ENCODE measurements at places on chromosomes 7 and 10.

DNA sequence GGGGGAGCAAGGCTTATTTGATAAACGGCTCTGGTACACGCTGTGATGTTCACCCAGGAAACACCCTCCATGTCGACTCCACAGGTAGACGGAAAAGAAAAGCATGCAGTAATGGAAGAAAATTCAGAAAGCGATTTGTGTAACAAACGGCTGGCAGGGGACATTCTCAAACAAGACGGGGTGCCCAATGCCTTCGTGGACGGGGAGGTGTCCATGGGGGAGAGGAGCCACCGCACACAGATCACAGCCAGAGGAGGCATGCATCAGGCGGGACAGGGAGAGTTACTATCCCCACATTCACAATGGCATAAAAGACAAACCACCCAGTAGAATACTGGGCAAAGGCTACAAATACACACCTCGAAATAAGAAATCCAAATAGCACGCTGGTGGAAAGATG lies 20.1 kb downstream of the CNPY1 start:
- DNase-seq: no peak

DNA sequence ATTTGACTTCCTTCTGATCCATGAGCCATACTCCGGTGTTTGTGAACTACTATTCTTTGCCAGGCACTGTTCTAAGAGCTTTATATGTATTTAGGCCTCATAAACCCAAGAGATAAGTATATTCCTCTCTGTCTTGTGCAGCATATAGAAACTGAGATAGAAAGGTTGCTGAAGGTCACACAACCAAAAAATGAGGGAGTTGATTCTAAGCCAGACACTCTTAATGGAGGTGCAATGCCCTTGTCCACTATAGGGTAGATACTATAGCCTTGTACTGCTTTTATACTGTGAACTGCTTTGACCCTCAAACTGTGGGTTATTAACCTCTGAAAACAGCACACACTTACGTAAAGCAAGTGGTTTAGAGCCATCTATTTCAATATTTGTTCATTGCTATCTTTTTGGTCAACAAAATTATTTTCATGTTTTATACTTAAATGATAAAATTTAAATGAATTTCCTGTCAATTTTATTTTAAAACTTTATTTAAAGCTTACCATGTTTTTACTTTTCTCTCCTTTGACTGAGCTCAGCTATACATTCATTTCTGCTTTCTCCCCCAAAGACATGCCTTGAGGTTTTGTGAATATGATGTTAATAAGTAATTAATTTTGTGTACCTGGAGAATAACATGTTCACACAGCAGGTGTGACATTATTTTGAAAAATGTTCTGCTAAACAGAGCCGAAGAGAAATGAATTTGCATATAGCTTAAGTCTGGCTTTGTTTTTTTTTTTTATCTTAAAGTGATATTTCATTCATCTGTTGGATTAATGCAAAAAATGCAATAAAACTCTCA lies 687.3 kb downstream of the DNAJB9 start:
- no peak for DNase-seq

DNA sequence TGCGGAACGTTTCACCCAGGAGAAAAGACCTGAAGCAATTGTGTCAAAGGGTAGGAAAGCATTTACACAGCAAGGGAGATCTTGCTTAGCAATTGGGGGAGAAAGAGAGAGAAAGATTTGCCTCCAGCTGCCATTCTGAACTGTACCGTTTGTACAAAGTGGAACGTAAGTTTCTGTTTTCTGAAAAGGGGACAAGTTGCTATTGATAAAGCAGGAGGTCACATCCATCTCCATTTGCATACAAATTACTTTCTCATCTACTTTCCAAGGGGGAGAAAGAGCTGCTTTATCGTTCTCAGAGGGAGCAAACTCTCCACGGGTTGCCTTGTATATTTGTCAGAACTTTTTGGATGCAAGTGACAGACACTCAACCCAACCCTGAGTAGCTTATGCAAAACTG lies 92.0 kb upstream of the CARD11 start:
- DNase-seq: no peak

- no peak for DNase-seq
Measured at GRCh38 chr10:27410153-27410552, 94.0 kb upstream of the RAB18 start.

DNA sequence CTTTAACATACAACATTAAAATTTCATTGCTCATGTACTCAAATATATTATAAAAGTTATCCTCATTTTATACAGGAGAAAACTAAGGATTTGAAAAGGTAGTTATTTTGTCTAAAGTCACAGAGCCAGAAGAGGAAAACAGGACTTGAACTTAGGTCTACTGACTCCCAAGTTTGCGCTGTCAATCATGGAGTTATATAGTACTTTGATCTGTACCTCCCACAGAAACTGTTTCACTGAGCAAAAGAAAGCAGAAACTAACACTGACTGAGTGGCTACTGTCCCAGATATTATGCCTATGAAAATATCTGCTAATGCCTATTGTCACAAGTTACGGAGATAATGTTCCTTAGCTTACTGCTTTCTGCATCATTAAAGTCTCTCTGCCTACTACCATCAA lies 329.1 kb downstream of the MAGI2 start:
- DNase-seq: no peak

DNA sequence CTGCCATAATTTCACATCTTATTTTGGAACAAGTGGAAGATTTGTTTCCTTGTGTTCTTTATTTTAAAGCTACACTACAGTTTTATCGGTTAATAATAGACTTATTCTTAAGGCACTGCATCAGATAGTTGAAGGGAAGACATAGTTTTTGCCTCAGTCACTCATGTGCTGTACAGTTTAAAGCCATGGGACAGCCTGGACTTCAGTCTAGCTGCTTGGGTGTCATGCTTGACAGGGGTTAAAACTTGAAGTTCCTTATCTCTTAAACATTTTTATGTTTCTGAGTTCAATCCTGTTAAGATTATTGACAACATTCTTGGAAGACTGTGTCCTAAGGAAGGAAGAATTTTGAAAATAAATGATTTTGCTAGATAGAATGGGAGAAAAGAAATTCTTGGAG lies 49.7 kb downstream of the PPP1R9A start:
- no peak for DNase-seq

DNA sequence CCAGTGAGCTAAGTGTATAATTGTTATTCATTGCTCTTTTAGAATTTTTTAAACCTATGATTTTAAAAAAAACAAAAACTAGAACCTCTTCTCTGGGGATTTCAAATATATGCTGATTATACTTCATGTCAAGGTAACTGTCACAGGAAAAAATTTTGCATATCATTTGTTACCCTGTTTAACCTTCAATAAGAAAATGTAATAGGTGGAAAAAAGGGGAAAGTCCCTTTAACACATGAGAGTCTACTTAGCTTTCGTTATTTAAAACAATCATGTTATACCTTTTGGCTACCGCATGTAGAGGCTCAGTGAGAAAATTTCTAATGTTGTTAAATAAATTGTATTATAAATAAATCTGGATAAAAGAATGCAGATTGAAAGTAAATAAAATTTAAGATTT lies 190.1 kb upstream of the AKR1E2 start:
- no peak for DNase-seq

GRCh38 chr7:93717217-93717900 lies 142.8 kb upstream of the CALCR start:
- no peak for DNase-seq

DNA sequence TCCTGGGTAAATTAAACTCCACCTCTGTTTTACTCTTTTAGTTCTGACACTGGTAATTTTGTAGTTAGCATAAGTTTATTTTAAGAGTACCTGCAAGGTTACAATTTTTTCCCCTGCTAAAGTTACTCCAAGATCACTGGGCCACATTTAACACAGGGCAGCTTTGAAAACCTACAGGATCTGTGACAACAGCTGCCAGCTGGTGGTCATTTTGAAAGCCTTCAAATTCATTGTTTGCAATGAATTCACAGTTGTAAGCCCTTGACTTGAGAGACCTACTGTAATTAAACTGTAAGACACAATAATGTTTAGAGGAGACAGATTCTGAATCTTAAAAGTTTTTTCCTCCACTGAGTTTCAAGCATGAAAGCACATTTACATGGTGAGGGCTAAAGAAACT lies 129.6 kb downstream of the CNOT4 start:
- DNase-seq: no peak

DNA sequence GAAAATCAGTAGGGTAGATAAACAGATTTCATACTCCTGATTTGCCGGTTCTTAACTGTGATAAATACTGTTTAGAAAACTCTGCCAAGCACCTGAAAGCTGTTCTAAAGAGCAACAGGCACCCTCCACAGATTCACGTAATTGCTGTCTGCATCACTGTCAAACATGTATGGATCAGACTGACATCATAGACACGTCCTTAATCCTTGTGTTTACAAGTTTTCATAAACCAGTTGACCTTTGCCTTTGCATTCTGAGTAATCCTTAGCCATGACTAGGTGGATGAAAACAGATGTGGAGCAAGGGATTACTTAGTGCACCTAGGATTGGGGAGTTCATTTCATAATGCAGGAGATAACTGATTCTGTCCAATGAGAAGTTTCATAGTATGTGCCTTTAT lies 41.6 kb downstream of the SLC39A12 start:
- DNase-seq: no peak

DNA sequence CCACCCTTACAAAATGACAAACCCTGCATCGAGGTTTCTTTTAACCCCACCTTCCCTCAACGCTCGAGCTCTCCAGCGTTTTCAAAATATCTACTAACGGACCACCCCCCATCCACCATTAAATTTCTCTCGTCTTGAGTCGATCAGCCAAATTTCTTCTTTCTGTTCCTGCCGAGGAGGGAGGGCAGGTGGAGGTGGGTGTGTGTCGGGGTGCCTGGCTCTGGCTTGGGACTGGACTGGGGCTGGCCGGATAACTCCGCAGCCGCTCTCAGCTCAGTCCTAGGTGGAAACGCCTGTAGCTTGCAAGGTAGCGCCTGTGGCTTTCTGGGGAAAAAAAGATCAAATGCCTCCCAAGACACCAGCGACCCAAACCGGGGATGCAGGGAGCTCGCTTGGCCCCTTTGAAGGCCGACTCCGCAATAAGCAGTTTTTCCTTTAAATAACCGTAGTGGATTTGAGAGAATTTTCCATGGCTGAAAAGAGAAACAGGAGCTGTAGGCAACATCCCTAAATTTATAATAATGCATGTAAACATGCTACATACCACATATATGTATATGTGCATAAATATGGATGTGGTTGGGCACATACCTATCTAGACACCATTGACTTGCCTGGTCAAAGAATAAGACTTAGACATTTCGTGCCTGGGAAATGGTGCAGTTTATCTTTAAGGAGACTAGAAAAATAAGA lies 1.9 kb upstream of the TMEM178B start:
- no peak for DNase-seq

GRCh38 chr7:39261771-39262170 lies 284.1 kb downstream of the POU6F2 start:
- DNase-seq: no peak

DNA sequence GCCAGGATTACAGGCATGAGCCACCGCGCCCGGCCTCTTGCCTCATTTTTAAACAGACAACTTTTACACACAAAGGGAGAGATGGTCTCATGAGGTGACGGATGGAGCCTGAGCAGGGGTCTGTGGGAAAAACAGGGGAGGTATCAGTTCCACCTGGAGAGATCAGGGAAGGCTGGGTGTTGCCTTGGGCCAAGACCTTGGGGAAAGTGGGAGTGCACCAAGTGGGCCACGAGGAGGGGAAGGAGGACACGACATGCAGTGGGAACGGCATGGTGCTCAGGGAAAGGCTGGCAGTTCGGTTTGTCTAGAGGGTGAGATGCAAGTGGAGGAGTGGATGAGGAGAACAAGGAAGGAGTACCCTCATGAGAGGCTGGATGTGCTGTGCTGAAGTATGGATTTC lies 8.9 kb upstream of the ZNF777 start:
- peak; percentile 46 for DNase-seq

- DNase-seq: no peak
Measured at GRCh38 chr10:84087202-84087601, 52.1 kb upstream of the GHITM start.

DNA sequence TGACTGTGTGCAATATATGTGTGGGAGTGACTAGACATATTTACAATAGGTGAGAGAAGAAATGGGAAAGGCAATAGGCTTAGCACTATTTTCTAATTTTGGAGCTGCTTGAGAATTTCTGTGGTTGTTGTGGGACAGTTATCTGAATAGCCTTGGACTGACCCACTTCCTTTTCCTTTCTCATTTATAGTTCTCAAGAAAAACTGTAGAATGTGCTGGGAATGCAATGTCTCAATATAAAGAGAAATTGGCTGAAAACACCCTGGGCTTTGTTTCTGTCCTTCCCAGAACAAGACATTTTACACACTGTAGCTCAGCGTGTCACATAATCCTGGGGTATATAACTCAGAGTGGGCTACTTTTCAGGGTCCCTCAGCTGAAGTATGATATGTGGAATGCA lies 153.0 kb upstream of the RHOBTB1 start:
- DNase-seq: no peak

DNA sequence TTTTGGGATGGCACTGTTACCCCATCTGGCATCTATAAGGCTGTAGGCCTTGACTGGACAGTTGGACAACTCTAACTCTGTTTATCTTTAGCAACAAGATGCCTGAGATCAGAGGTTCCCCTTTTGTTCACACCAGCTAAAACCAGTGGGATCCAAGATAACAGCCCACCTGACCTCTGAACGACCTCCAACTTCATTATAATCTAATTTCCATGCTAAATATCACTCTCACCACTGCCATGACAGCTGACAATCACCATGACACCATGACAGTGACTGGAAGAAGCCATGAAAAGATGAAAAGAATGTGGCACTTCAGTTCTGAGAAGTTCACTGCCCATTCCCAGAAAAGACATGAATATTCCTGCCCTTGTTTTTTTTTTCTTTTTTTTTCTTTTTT lies 281.4 kb upstream of the TAC1 start:
- no peak for DNase-seq

DNA sequence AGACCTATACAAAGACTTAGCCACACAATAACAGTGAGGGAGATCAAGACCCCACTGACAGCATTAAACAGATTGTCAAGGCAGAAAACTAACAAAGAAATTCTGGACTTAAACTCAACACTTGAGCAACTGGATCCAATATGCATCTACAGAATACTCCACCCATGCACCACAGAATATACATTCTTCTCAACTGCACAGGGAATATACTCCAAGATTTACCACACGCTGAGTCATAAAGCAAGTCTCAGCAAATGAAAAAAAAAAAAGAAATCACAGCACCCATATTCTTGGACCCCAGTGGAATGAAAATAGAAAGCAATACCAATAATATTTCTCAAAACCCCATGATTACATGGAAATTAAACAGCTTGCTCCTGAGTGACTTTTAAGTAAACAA lies 680.2 kb downstream of the PCDH15 start:
- DNase-seq: no peak
